Kidney epithelial cell (primary cell): ENCODE measurements at places on chromosomes 1 and 21. TPM values are rescaled to one million over a fixed set of nuclear protein-coding genes. Genes with fewer than 3 reads are reported as not detected.

The AGRN gene
- 479 and 617 TPM in 2 replicates for total RNA-seq

- DNase-seq = no peak
These were observed 51.8 kb upstream of the LRP8 start for GRCh38 chr1:53379662-53380002.

GRCh38 chr1:51990478-51990965 lies at the start of gene RAB3B:
Gene RAB3B (minus strand): TSS chr1:51990700. CDS start chr1:51977117, 13,583 bp downstream.
- DNase-seq = peak; percentile 43

GRCh38 chr1:209775678-209776077 lies 8.7 kb downstream of the C1orf74 start:
- no peak for DNase-seq

The KCNJ9 gene
- total RNA-seq = not detected in 2 replicates

The FYB2 gene
- total RNA-seq = not detected in 2 replicates
